ENCODE measurements at places on chromosomes 2 and 18.

- no peak for DNase-seq
Measured at GRCh38 chr2:158305501-158305900, 151.1 kb downstream of the CCDC148 start.

DNA sequence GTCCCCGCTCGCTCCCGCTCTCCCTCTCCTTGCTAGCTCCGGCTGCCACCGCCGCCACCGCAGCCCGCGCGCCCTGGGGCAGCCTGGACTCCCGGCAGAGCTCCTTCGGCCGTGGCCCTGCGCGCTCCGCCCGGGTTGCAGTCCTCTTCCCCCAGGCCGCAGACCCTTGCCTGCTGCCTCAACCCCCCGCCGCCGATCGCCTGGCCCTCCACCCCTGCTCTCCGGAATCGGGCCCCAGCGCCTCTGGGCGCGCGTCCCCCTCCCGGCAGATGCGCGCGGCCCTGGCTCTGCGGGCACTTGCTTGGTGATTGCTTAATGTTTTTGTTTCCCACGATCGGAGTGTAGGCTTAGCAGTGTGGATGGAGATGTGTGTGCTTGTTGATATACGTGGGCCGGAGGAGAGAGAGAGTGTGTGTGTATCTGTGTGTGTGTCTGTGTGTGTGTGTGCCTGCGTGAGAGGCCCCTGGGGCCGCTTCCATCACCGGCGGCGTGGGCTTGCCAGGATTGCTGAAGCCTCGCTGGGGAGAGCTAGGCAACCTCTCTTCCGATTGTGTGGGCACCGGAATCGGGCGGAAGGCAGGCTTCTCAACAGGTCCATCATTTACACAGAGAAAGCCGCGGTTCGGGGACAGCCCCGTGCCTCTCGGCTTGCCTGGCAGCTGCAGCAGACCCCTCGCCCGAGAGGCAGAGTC, 877 bp downstream of the INHBB start:
- DNase-seq, result no peak

DNA sequence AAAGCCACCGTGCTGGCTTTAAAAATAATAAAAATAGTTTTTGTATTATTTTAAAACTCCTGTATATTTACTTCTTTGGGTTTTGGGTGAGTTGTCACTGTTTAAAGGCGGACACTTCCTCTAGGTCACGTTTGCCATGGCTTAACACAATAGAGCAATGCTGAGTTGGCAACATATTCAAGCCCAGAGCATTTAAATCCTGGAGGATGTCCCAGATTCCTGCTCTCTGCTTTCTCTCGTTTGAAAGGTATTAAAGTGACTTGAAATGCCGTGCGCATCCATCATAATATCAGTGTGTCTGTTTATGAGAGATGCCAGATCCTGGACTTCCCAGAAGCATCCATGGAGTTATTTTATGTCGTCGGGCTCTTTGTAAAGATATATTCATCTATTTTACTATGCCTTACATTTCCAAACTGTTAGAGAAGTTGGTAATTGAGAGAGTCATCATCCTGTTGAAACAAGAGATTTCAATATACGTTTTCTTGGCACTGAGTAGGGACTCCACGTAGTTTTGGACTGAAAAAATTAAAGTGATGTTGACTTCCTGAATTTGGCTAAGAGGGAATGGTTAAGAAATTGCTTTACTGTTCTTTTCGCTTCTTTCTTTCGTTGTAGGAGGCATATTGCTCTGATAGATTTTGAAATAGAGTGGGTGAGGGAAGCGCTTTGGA, 150.6 kb downstream of the ZNF236 start:
- DNase-seq, result no peak

GRCh38 chr2:186612555-186613440, 22.9 kb downstream of the ITGAV start:
- DNase-seq, result no peak

DNA sequence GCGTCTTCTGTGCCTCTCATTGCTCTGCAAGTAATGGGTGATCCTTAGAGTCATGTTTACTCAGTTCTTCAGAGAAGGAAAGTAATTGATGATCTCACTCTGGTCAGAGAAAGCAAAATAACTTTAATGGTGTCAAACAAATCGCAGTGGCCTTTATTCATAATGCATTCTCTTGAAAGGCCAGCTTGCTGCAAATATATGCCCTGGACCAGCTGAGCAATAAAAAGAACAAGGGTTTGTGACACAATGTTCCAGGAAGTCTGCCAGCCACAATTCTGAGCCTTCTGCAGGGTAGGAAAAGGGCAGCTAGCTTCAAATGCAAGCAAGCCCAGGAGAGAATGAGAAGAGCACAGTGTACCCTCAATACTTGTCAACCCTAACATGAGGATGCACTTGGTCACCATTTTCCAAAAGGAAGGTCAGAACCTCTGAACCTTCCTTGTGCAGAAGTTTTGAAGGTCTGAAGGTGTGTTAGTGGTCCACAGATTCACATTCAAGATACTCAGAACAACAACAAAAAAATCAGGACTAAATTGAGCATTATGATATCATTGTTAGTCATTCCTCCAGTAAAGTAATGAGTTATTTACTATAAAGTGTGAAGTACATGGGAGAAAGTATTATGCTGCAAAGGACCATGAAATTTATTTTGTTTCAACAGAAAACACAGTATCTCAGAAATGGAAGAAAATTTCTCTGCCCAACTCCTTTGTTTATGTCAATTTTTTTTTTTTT, 355.6 kb downstream of the PAX3 start:
- no peak for DNase-seq

GRCh38 chr18:9825571-9826073, 60.2 kb upstream of the TXNDC2 start:
- no peak for DNase-seq

DNA sequence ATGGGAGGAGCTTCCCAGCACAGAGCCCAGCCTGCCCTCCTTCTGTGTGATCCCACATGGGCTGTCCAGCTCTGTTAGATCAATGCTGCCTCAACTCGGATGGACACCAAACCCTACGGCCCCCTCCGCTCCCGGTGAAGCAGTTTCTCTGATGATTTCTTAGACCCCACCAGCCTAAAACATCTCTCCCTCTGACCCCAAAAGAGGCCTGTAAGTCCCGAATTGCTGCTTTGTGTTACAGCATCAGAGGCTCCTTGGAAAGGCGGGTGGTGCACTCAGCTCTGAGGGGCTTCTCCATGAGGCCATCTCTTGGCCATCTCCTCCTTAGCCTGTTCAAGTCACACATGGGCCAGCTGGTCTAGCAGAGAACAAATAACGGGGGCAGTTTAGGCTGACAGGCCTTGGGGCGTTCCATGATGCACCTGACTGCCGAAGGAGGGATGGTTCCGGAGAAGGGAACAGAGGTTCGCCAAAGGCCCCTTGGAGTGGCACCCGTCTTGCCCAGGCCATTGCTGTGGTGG, 240.7 kb downstream of the SH3RF3 start:
- no peak for DNase-seq

DNA sequence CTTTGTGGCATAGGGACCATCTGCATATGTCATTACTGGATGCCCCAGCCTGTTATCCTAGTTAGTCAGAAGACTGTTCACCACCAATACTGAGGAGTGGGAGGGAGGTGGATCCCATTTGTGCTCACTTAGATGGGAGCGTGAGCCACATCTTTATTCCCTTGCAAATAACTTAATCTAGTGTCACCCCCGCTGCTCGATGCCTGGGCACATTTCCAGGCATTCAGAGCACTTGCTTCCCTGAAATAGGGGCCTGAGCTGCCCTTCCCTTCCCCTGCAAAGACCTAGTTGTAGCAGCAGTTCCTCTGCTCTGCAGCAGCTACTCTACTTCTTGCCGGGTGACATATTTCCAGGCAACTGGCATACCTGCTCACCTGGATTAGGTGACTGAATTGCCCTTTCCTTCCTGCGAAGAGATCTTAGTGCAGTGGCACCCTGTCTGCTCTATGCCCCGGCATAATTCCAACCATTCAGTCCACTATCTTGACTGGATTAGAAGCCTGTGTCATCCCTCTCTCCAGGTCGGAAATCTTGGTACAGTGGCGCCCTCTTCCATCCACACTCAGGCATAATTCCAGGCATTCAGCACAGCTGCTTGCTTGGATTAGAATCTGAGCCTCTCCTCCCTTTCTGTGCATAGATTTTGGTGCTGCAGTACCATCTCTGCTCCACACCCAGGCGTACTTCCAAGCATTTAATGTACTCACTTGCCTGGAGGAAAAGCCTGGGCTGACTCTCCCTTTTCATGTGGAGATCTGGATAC, 1389.1 kb upstream of the TMEFF2 start:
- no peak for DNase-seq

- peak; percentile 21 for DNase-seq
Measured at GRCh38 chr2:156182132-156182531, 150.4 kb downstream of the NR4A2 start.

- DNase-seq, result no peak
Measured at GRCh38 chr2:239818531-239819011, 206.6 kb downstream of the NDUFA10 start.

GRCh38 chr18:79792988-79793355, 4.8 kb upstream of the KCNG2 start:
- DNase-seq, result no peak

- DNase-seq, result no peak
Measured at GRCh38 chr18:27213123-27213717, 28.1 kb upstream of the CHST9 start.

DNA sequence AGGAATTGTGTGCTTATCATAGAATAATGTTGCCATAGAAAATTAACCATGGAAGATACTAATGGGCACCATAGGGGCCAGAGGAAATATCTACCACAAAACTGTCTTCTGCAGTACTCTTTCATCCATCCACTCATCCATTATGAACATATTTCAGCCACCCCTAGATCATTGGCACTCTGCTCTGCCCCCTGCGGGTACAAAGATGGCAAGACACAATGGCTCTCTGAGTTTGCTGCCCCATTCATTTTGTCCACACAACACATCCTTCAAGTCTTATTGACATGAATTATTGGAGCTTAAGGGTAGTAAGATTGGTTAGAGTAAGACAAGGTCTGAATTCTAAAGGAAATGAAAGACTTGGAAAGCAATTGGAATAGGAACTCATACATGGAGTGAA, 1224.7 kb upstream of the CELF4 start:
- DNase-seq, result peak; percentile 31

DNA sequence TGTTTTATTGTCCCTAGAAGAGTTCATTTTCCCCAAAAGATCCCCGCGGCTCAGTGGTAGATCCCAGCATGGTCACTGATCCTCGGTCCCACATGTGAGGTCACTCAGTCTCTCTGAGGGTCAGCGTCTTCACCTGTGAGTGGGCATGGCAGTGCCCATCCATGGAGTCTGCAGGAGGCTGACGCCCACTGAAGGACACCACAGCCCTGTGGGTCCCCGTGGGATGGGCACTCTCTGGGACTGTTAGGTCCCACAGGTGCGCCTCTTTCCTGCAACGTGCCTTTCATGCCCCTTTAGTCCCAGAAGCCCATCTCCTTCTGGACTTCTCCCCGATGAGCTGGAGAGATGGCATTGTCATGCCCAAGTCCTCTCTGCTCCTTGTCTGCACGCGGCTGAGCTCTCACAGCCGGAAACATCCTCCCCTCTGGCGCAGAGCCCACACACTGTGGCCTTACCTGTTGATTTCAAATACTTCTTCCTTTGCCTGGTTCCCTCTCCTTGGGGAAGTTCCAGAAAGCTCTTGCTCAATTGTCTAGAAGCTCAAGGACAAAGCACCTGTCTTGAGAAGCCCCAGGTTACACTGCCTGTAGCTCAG, 75.9 kb downstream of the PTGR3 start:
- peak; percentile 40 for DNase-seq

DNA sequence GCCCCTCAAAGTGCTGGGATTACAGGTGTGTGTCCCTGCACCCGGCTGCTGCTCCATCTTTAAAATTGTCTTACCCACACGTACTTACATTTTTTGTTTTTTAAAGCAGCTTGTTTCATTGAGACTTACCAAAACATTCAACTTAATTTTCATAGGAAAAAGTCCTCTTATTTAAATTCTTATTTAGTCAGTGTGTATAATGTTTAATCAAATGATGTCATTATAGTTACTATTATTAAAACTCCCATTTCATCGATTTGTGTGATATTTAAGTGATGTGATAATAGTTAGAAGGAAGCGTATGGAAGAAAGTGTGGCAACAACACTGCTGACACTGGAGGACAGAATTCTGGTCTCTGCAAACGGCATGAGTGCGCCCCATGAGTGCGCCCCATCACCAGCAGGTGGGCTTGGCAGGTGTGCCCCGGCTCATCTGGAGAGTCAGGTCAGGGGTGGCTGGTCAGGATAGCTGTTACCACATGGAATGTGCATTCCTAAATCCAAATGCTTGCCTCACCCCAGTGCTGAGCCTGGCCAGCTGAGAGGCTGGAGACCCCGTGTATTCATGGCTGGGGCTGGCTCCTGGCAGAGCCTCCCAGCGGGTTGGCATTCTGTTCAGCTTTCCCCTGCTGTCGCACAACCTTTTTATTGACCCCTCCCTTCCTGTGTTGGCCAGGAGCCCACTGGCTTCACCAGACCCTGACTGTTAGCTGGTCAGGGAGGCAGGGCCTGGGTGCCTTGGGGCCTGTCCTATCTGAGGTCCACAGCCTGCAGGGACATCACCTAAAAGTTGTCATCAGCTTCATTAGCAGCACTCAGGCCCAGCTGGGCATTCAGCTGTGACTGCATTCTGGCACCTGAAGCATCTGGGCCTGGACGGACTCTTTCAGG, 79.7 kb downstream of the AGAP1 start:
- no peak for DNase-seq

- DNase-seq, result no peak
Measured at GRCh38 chr2:110983133-110983532, 137.6 kb upstream of the BCL2L11 start.

GRCh38 chr2:61187085-61187484, 25.1 kb downstream of the C2orf74 start:
- DNase-seq, result no peak

DNA sequence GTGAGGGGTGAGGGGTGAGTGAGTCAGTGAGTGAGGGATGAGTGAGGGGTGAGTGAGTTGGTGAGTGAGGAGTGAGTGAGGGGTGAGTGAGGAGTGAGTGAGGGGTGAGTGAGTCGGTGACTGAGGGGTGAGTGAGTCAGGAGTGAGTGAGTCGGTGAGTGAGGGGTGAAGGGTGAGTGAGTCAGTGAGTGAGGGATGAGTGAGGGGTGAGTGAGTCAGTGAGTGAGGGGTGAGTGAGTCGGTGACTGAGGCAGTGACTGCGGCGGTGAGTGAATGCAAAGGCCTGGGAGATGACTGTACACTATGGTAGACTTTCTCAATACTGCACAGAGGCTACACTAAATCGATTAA, 16.6 kb downstream of the THAP4 start:
- DNase-seq, result no peak

GRCh38 chr2:18545384-18545783, 15.1 kb downstream of the RDH14 start:
- DNase-seq, result no peak

GRCh38 chr18:4333043-4333442, 122.1 kb downstream of the DLGAP1 start:
- no peak for DNase-seq

GRCh38 chr2:64595397-64596176, 58.1 kb downstream of the SERTAD2 start:
- DNase-seq, result no peak

DNA sequence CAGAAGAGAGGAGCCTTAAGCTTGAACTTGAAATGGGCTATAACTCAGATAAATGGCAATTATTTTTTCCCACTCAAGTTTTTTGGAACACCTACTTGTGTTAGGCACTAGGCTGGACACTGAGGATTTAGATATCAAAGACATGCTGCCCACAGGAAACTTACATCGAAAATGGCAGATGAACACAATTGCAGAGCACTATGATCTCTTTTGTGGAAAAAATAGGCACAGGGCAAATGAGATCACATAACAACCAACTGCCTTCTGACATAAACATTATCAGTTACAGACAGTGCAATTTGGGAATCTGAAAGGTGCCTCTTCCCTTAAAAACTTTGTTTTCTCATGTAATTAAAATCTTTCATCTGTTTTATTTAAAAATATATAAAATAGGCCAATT, 3.8 kb upstream of the IRS1 start:
- DNase-seq, result no peak

- no peak for DNase-seq
Measured at GRCh38 chr2:100184055-100184737, 41.8 kb upstream of the AFF3 start.

All from T47D (cell line).